ENCODE measurements at places on chromosomes 7 and 10.
A peak's percentile ranks its signal among the peaks of the same experiment; 100 is the strongest.

DNA sequence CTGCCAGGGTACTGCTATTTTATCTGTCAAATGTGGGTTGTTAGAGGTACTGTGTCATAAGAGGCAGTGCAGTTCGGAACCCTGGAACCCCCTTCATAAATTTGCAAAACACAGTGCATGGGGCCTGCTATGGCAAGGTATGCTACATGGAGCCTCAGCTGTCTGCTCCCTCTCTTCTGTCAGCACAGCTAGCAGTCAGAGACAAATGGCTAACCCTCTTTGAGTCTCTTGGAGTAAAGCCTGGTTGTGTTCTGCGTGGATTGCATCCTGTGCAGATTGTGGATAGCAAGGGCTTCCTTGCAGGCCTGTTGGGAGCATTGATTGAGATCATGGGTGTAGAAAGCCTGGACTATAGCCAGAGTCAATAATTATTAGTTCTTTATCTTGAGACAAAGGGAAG lies 397.8 kb downstream of the AUTS2 start:
- no peak for DNase-seq

DNA sequence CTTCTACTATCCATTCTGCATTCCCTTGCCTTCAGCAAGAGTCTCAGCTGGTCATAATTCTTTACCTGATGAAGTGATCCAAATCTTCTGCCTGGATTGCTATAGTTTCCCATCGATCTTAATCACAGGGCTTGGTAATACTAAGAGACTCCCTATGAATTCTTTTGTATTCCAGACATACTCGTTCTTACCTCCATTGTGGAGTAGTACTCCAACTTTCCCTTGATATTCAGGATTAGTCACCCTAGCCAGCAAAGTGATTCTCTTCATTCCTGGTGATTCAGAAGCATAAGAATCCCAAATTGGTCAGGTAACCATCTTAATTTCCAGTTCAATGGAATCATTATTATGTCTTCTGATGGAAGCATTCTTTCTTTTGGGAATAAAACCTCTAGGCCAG lies 96.7 kb downstream of the TWIST1 start:
- no peak for DNase-seq

GRCh38 chr10:79069325-79070080 lies 737 bp downstream of the ZMIZ1 start:
- DNase-seq: no peak

DNA sequence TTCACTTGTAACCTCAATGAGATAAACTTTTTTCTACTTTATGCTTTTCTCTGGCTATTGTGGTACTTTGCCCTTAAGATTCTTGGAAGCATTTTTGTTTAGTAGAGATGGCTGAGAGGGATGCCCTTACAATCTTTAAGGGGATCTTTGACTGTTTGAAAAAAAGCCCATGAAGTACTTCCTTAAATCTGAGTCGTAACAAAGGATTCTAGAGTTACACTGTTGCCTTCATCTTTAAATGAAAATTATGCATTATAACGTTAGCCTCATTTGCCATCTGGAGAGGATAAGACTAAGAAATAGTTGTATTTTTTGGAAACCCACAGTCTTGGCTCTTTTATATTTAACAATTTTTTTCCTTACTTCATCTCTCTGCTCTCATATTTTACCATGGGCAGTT lies 37.8 kb upstream of the FZD1 start:
- DNase-seq: no peak

DNA sequence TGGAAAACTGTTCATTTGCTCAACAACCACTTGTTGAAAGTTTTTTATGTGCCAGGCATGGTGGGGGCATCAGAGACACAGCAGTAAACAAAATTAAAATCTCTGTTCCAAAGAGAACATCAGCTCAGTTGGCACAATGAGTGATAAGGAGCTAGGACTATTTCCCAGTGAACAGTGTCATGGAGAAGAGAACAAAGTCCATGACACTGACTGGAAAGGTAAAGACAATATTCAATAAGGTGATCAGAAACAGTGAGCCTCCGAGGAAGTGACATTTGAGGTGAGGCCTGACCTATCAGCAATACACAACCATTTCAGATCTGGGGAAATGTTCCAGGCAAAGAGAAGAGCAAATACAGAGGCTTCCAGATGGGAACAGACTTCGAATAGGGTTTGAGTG lies 14.6 kb downstream of the ACSL5 start:
- DNase-seq: no peak

DNA sequence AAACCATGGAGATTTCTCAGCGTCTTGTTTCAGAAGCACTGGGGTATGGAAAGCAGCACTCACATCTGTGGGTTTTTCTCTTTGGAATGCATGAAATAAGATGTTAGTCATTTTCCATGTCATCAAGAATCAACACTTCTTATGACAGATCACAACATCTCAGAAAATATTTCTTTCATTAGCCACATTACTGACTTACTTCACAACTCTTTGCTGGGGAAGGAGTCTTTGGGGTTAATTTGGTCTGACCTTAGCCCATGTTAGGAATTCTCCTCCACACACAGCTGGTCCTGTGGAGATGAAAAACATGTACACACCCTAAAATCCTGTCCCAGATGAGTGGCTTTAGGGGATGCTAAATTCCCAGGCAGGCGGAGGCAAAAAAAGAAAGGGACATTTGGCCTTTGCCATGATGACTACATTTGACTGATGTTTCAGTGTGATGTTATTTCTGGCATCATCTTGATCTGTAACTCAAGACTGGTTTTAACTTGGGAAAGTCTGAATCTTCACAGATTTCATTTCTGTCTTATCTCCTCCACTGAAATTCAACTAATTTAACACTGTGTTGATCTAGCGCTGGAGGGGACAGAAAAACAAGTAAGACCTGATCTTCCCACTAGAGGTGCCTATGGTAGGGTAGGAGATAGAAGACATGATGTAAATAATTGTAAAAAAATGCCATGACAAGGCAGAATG lies 363.2 kb downstream of the PRPF18 start:
- DNase-seq: peak; percentile 73

DNA sequence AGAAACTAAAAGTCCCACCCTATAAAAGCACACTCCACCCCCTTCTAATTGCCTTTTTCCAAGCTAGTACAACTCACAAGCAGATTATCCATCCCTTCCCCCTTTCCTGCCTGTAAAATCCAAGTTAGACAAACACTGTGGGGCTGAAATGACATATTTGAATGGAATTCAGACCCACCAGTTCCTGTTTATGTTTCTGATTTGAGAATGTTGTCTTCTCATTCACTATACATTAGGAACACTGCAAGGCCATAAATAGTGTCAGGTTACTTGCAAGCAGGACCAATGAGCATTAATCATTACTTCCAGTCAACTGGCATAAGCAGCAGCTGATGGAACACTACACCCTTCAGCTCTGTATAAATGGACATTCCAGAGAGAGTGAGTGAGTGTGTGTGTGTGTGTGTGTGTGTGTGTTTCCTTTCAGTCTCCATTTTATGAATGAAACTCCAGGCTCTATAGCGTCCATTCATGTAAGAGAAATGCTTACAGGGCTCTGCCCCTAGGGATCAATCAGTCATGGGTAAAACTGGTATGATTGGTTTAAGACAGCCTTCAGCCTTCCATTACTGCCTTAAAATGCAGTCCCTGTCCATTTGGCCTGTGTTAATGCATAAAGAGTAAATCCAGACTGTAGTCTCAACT lies 69.3 kb downstream of the ETV1 start:
- DNase-seq: peak; percentile 100

GRCh38 chr10:54904833-54905232 lies 103.8 kb upstream of the PCDH15 start:
- DNase-seq: no peak

Measured in non-pigmented ciliary epithelial cell (primary cell).